ENCODE measurements at places on chromosomes 3 and 15. TPM values are rescaled to one million over a fixed set of nuclear protein-coding genes. Genes with fewer than 3 reads are reported as not detected.

Gene PLSCR1
- total RNA-seq = 34.6 TPM

Gene SLC15A2
- 0.92 TPM for total RNA-seq

Gene CEMIP
- total RNA-seq = 146 TPM

Gene SLC9C1
- total RNA-seq = not detected

Gene COLQ
- total RNA-seq = 5.6 TPM

Gene TF
- total RNA-seq = 3.8 TPM

GRCh38 chr3:159785273-159785708 is 203.3 kb upstream of the IL12A start:
- H3K27me3 ChIP-seq = no peaks in the 10 kb centered on the region
- peak overlapping the region; percentile 11 for H3K4me3 ChIP-seq
- no peaks in the 10 kb centered on the region for H3K36me3 ChIP-seq
- peak overlapping the region; percentile 76 for H3K27ac ChIP-seq

DNA sequence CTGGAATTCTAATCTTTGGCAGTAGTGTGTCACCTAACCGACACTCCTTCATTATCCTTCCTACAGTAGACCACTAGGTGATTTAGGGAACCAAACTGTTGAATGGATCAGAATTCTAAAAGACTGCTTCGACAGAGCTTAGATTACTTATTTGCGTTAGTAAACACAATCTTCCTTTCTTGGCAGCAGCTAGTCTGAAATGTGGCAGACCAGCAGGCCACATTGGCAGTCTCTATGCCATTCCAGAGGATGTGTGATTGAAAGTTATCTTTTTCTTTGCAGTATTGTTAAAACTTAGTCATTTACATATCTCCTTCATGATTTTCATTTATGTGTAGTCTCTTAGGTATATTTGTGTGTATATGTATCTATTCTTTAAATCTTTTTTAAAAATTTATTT is 23.6 kb downstream of the MBNL1 start:
- peaks cover 5% of the 10 kb centered on the region for H3K36me3 ChIP-seq
- no peaks in the 10 kb centered on the region for H3K27me3 ChIP-seq
- H3K27ac ChIP-seq = no peak overlapping the region
- peaks cover 63% of the 10 kb centered on the region for H3K4me1 ChIP-seq
- no peak overlapping the region for H3K4me3 ChIP-seq

GRCh38 chr3:160676547-160677303 is at the start of gene ARL14:
Gene ARL14 (plus strand): TSS chr3:160677160. CDS start chr3:160677347, 187 bp downstream.
- no peaks in the 10 kb centered on the region for H3K27me3 ChIP-seq

DNA sequence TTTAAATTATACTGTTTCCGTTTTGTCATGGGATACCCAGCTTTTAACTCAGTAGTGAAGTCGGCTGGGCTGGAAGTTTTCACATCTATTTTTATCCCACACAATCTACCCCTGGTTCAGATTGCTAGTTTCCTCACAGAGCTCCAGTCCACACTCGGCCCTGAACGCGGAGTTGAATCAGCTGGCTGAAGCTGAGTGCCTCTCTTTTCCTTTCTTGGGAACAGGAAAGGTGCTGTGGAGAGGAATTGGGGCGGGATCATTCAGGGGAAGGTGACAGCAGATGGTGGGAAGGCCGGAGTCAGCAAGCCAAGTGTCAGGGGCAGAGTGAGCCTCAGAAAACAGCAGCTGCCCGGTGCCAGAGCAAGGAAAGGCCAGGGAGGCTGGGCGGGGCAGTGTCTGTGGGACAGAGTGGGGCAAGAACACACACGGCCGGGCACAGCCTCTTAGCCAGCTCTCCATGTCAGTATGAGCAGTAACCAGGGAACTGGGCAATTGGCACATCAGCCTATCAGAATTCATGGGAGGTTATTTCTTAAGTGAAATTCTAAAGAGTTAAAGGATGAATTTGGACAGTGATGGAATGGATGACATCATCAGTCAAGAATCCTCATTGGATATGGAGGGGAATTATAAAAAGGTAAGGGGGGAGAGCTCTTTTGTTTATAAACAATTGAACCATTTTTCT is 135.7 kb upstream of the IL12A start:
- H3K4me1 ChIP-seq = peaks cover 68% of the 10 kb centered on the region
- peak overlapping the region; percentile 99 for H3K27ac ChIP-seq
- H3K27me3 ChIP-seq = no peaks in the 10 kb centered on the region
- no peak for DNase-seq
- no peaks in the 10 kb centered on the region for H3K36me3 ChIP-seq

DNA sequence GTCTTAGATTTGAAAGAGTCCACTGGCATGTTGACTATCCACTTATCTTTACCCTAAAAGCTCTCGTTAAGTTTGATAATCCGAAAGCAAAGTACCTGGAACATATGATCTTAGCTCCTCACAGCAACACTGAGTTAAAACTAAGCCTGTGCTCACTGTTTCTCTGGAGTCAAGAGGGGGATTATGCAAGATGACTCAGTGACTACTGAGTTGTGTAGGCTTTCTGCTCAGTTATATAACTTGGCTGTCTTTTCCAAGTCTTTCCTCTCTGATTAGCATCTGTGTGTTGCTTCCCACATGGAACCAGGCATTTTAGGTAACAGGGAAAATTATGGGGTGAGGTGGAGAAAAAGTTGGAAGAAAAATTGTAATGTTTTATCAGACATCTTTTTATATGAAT is 31.2 kb upstream of the MYO5C start:
- no peak overlapping the region for H3K4me3 ChIP-seq
- no peak overlapping the region for H3K27ac ChIP-seq
- DNase-seq = no peak
- H3K4me1 ChIP-seq = peaks cover 3% of the 10 kb centered on the region
- no peaks in the 10 kb centered on the region for H3K27me3 ChIP-seq

GRCh38 chr3:64493149-64493548 is 194.7 kb downstream of the ADAMTS9 start:
- peaks cover 8% of the 10 kb centered on the region for H3K27me3 ChIP-seq
- DNase-seq = no peak
- peaks cover 8% of the 10 kb centered on the region for H3K4me1 ChIP-seq
- no peaks in the 10 kb centered on the region for H3K36me3 ChIP-seq

- no peak for DNase-seq
- H3K27me3 ChIP-seq = peaks cover 41% of the 10 kb centered on the region
- no peaks in the 10 kb centered on the region for H3K36me3 ChIP-seq
- H3K27ac ChIP-seq = no peak overlapping the region
- H3K4me3 ChIP-seq = no peak overlapping the region
- H3K4me1 ChIP-seq = no peaks in the 10 kb centered on the region
Observed at GRCh38 chr3:10623578-10624275, 118.3 kb upstream of the ATP2B2 start.

- H3K4me1 ChIP-seq = peaks cover 30% of the 10 kb centered on the region
- no peaks in the 10 kb centered on the region for H3K36me3 ChIP-seq
- no peaks in the 10 kb centered on the region for H3K27me3 ChIP-seq
- no peak for DNase-seq
- no peak overlapping the region for H3K27ac ChIP-seq
Observed at GRCh38 chr15:55282284-55282833, 7.3 kb downstream of the RAB27A start.

DNA sequence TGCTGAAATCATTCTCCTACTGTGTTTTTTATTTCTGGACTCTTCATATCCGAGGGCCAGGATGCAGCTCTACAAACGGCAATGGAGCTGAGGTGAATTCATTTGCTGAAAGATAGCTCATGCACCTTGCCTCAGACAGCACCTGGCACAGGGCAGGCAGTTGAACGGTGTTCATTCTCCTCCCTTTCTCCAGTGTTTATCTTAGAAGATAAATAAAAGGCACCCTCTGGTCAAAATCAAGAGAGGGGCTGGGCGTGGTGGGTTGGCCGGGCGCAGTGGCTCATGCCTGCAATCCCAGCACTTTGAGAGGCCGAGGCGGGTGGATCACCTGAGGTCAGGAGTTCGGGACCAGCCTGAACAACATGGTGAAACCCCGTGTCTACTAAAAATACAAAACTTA is 79.3 kb upstream of the LMOD3 start:
- no peaks in the 10 kb centered on the region for H3K27me3 ChIP-seq
- no peak for DNase-seq
- H3K27ac ChIP-seq = no peak overlapping the region

DNA sequence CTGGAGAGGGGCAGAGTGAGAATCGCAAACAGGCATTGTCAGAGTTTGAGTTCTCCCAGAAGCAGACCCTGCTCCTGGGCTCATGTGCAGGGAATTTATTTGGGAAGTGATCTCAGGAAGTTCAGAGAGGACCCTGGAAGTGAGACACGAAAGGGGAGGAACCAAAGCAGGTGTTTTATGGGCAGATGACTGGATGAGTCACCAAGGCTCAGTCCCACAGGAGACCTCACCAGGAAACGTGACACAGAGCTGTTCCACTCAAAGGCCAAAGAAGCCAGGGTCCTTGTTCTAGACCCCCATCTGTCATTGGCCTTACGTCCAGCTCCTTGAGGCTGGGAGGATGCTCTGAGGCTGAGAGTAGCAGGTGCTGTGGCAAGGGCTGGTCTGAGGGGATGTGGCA is 43.4 kb upstream of the SEC22A start:
- peak overlapping the region; percentile 3 for H3K27ac ChIP-seq
- peaks cover 44% of the 10 kb centered on the region for H3K36me3 ChIP-seq
- H3K27me3 ChIP-seq = no peaks in the 10 kb centered on the region
- no peak overlapping the region for H3K4me3 ChIP-seq
- no peak for DNase-seq
- no peaks in the 10 kb centered on the region for H3K4me1 ChIP-seq

Data from chondrocyte (in vitro differentiated cells).